ENCODE measurements at places on chromosomes 5 and 9.
A peak's percentile ranks its signal among the peaks of the same experiment; 100 is the strongest.

DNA sequence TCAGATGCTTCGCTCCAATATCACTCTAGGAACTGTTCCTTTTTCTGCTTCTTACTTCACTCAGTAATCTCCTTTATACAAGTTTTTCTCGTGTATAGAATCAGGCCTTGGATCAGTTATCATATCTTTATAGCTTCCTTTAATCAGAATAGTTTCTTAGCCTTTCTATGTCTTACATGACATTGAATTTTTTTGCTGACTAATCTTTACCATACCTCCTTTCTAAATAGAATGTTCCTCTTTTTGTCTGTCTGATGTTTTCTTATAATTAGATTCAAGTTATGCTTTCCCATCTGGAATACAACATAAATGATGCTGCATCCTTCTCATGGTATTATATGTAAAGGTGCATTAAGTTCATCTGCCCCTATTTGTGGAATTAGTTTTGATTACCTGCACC lies 40.2 kb upstream of the TYRP1 start:
- no peak for DNase-seq

DNA sequence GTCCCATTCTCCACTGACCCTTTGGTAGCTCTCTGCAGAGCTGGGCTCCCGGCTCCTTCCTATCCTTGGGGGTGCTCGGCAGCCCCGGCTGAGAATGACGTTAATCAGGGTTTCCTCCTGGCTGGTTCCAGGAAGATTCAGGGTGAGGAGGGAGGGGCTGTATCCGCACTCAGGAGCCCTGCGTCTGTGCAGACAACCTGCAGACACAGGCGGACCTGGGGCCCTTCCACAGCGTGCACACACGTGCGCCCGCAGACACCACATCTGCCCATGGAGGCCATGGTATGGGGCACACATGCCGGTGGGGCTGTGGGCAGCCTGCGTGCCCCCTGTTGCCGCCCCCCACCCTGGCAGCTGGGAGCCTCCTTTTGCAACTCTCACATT lies 66.6 kb upstream of the RNU6ATAC start:
- no peak for DNase-seq

DNA sequence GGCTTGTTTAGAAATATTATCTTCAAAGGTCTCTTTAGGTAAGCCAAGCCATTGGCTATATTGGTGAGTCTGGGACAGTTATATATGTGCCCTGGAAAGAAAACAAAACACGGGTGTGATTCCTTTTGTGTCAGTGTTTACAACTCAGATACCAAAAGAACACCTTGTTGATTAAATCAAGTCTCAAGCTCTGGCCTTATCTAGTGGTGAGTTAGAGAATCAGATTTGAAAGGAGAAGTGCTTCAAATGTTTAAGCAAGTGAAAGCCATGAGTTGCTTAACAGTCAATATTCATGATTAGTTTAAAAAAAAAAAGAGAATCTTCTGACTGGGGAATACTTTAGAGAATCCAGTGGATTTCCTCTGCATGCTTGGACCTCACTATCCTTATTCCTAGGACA lies 68.3 kb downstream of the IQGAP2 start:
- no peak for DNase-seq

GRCh38 chr5:177588413-177588909 lies 3.5 kb upstream of the TMED9 start:
- DNase-seq, result peak; percentile 10

DNA sequence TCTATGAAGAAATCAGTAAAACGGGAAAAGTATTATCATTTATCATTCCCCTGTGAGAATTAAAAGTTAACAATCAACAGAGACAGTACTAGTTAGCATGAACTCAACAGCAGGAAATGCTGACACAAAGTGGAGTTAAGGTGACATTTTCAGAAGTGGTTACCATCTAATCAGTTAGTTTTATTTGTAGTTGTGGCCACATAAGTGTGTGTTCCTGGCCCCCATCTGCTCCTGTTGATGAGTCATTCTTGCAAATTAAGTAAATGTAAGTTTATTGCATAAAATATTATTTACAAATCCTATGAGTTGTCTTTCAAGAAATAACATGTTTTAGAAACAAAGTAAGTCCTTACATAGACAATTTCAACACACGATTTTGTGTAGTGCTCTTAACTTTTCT lies 8.9 kb upstream of the BNC2 start:
- no peak for DNase-seq

- no peak for DNase-seq
Measured at GRCh38 chr5:138659561-138659960, 84.4 kb upstream of the HSPA9 start.
